GF-D8 (cell line): ENCODE measurements at places on chromosomes 6 and 20.

DNA sequence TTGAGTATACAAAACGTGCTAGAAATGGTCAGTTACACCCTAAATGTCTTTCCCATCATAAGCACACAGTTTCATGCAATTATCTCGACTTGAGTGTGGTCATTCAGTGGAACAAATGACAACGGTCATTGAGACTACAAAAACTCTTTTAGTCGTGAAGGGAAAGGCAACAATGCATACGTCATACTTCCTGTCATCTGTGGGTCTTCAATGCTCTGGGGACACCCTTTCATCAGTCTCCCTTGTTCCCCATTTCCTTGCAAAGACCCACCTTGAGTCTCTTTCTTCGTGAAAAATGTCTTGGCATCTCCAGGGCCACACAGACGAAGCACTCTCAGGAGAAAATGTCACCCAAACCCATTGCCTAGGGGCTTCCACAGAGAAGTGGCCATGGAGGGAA, 238.5 kb downstream of the GMPR start:
- no peak for DNase-seq

DNA sequence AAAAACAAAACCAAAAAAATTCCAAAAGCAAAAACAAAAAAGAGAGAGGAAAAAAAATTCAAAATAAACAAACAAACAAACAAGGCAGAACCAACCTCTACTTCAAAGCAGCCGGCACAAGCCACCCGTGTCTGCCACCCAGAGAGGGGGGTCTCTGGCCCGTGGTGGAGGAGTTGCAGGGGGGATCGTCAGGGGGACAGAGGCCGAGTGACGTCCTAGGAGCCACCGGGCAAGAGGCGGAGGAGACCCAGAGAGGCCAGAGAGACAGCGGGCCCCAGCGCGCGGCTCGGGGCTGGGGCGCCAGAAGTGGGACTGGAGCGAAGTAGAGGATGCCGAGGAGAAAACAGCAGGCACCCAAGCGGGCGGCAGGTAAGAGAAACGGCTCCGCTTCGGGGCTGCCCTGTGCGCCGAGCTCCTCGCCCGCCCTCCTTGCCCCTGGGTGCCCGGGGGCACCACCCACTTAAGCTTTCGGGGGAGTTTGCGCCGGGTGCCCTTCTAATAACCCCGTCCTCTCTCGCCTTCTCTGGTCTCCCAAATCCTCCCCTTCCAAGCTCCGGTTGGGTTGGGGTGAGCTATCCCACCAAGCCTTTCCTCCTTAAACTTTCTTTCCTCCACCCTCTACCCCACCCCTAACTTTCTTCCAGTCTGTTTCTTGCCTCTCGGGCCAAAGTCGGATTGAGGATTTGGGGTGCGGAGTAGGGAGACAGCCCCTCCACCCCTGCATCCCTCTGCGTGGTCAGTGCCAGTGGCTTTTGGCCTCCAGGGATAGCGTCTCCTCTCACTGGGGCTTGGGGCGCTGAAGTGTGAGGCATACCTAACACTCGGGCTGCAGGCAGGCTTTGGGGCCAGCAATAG, 1.0 kb downstream of the TSHZ2 start:
- DNase-seq, result no peak

GRCh38 chr6:79134699-79135474, 56.8 kb upstream of the PHIP start:
- no peak for DNase-seq

DNA sequence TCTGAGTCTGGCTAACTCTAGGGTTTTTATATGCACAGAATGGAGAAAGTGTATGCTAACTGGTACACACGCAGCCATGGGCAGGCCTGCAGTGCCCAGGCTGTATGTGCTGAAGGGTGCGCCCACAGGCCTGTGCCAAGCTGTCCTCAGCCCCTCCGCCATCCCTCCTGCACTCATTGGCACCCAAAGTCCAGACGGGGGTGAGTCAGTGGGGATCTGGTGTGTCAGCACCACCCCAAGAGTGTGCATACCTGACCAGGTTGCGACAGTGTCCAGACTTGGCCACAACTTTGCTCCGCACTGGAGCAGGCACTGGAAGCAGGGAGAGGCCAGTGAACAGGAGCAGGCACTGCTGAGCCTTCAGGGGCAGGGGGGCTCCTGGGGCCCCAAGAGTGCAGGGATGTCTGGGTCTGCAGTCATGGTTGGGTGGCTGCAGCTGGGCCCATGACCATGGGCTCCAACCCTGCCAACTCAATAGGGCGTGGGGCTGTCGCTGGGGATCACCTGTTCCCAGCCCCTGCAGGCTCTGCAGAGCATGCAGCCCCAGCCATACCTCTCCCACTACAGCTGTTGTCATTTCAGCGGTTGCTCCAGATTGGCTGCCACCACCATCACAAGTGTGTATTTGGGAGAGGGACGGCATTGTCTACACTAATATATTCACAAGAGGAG, 717.8 kb downstream of the EPHA7 start:
- no peak for DNase-seq

DNA sequence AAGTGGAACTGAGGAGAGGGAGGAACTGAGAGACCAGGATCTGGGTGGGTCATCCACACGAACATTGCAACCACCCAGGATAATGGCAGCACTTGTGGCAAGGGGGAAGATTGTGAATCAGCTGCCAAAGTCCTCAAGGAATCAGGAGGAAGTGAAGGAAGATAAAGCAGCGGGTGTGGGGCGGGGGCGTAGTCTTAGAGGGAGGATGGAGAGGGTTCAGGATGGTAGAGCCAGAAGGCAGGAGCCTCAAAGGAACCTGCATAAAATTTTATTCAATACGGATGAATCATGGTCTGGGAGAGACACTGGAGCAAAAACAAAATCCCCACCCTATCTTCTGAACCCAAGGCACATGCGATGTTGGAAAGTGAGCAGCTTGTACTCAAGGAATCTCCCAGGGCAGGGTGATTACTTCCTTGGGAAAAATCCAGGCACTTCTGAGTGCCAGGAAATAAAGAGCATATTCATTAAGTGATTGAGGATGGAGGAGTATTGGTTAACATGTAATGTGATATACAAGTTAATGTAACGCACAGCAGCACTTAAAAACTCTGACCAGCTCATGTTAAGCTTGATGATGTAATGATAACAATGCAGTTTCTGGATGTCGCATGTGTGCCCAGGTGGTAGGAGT, 82.0 kb upstream of the B3GAT2 start:
- no peak for DNase-seq

DNA sequence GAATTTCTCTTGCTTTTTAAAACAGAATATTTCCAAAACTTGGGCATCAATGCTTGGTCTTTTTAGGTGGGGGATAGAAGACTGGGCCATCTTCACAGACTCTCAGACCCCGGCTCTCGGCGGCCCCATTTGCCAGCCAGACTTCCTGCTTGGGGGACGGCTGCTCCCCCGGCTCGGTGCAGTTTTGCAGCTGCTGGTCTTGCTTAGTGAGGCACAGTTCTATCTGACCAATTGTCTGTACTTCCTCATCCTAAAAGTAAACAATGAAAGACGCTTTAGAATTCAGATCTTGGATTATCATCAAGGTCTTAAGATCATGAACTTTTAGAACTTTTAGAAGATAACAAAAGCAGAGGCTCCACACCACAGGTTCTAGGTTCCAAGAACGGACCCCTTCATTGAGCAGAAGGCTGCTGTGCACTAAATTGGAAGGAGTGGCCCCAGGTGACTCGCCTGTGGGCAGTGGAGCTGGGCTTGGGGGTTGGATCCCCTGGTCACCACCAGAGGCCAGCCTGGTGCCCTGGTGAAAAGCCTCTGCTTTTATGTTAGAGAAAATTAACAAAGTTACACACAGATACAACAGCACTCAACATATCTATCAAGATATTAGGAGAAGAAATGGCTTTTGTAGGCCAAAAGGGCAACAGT, 26.7 kb downstream of the RNASET2 start:
- no peak for DNase-seq

GRCh38 chr20:14677455-14677854, 340.0 kb upstream of the FLRT3 start:
- DNase-seq, result no peak

- no peak for DNase-seq
Observed at GRCh38 chr6:154874773-154875592, 120.1 kb upstream of the TIAM2 start.

GRCh38 chr6:161674930-161675682, 401.2 kb upstream of the AGPAT4 start:
- DNase-seq, result no peak

DNA sequence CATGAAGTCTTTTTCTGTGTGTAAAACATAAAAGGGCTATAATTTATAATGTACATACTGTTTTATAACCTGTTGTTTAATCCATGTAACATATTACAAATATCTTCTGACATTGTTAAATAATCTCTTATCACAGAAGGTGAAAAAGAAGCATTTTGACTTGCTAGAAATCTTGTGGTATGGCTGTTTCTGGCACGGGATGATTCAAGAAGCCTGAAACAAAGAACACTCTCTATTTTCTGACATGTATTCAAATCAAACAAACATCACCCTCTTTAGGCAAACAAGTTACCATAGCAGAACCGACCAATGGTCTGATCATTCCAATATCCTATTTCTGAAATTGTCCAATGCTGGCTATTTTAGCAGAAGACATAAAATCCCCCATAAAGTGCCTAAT, 55.4 kb downstream of the HS3ST5 start:
- no peak for DNase-seq

- peak; percentile 56 for DNase-seq
Observed at GRCh38 chr6:72861935-72862432, 240.1 kb downstream of the KCNQ5 start.

DNA sequence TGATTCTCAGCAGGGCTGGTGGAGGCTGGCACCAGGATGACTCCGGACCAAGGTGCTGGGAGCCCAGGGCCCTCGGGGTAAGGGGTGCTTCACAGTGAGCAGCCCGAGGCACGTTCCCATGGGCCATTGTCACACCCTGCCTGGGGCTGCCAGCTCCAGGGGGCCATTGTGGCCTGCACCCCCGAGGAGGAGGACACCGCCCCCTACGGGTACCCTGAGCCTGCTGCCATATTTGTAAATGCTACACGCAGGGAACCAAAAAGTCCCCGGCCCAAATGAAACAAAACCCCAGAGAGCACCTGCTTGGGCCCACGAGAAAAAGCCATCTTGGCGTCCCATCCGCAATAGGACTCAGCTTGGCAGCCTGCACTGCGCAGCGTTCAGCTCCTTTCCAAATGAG, 64.7 kb upstream of the GATA5 start:
- DNase-seq, result no peak

- no peak for DNase-seq
Observed at GRCh38 chr20:34553366-34553867, 5.1 kb upstream of the MAP1LC3A start.

- DNase-seq, result no peak
Observed at GRCh38 chr20:59778615-59779200, 154.7 kb downstream of the SYCP2 start.

GRCh38 chr6:147161974-147162495, 42.2 kb upstream of the STXBP5 start:
- no peak for DNase-seq

- no peak for DNase-seq
Observed at GRCh38 chr6:116313101-116313776, 33.5 kb upstream of the TSPYL1 start.

GRCh38 chr6:165469483-165469882, 160.1 kb upstream of the C6orf118 start:
- DNase-seq, result no peak

DNA sequence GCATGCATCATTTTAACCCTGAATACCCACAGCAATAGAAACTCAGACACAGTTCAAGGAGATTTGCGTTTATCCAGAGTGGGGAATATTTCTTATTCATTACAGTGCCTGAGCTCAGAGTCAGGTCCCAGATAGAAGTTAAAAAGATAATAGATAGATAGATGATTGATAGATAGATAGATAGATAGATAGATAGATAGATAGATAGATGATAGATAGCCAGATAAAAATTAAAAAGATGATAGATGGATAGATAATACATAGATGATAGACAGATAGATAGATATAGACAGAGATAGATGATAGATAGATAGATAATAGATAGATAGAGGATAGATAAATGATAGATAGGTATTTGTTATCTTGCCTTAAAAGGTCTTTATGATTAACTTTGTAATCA, 184.7 kb downstream of the MYLK4 start:
- DNase-seq, result no peak

DNA sequence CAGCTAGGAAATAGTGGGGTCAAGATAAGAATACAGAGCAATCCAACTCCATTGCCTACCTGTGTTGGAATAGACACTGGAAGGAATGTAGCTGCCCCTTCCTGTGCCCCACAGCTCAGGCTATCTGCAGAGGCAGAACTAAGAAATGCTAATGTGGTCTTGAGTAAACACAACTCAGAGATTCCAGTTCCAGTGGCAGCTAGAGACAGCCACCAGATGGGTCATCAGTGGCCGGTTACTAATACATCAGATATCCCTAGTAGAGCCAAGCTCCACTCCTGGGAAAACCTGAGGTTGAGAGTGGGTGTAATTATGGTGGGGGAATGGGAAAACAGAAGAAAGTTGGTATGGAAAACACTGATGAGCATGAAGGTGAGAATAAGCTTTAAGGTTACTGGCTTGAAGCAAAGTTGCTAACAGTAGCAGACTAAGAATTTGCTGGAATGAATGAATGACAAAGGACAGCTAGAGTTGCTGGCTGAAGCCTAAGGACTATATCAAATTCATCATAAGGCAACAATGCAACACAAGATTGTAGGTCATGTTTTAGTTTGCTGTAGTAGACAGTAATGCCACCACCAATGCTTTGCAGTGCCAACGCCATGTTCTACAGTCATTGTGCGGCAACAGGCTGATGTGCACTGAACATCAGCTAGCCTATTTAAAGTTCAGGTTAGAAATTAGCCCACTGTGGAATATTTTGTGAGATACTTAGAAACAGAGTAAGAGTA, 28.3 kb upstream of the FAM83C start:
- DNase-seq, result no peak

- no peak for DNase-seq
Observed at GRCh38 chr20:48294196-48294595, 508.9 kb upstream of the SULF2 start.

DNA sequence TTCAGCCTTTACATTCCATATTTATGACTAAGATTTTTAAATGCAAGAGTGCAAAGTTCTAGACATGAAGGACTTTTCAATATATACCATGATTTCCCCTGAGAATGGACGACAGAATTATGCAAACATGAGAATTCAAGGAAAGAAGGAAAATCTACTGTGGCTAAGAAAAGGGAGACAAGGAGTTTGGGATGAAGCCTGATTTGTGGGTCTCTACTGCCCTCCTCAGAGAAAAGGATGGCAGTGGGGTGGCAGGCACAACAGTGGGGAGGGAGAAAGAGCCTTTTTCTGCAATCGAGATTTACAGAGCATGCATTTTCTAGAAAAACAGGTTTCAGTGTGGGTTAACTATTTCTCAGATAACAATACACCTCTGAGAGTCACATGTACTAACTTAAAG, 466.9 kb upstream of the NRSN1 start:
- DNase-seq, result no peak

- no peak for DNase-seq
Observed at GRCh38 chr20:59605601-59606364, 1.4 kb downstream of the PHACTR3 start.
